ENCODE measurements at places on chromosomes 4 and X. TPM values are rescaled to one million over a fixed set of nuclear protein-coding genes. Genes with fewer than 3 reads are reported as not detected.

- DNase-seq: no peak
Observed at GRCh38 chr4:54779476-54780148, 121.9 kb downstream of the KIT start.

- no peak for DNase-seq
Observed at GRCh38 chr4:128686032-128686465, 123.5 kb upstream of the JADE1 start.

GRCh38 chrX:64152857-64153256, 52.7 kb downstream of the AMER1 start:
- no peak for DNase-seq

DNA sequence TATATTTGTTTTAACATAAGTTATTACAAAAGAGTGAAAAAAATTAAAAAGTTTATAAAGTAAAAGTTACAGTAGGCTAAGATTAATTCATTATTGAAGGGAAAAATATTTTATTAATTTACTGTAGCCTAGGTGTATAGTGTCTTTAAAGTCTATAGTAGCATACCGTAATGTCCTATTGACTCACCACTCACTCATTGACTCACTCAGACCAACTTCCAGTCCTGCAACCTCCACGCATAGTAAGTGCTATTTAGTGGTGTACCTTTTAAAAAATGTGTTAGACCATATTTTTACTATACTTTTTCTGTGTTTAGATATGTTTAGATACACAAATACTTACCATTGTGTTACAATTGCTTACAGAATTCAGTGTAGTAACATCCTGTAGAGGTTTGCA, 841.1 kb downstream of the CENPC start:
- no peak for DNase-seq

DNA sequence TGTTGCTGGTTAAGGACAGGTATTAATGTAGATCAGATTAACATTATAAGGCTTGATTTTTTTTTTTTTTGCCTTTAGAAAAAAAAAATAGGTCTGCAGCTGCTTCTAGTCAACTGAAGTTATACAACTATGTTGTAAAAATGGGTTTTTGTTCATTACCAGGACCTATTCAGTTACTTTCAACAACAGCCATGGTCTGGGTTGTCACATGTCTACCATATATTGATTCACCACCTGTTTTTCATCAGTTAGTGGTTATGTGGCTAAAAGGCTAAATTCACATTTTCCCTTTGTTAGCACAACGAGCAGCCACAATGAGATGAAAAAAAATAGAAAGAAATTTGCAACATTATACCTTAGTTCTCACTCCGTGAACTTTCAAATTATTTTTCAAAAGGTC, 45.5 kb downstream of the GLRB start:
- no peak for DNase-seq

- DNase-seq: no peak
Observed at GRCh38 chr4:126470862-126471261, 1156.1 kb downstream of the FAT4 start.

The BANK1 gene
- total RNA-seq: 0.54 TPM

The PPAT gene
- total RNA-seq: 13.6 TPM

- DNase-seq: no peak
Observed at GRCh38 chr4:83552083-83552482, 16.2 kb downstream of the GPAT3 start.

DNA sequence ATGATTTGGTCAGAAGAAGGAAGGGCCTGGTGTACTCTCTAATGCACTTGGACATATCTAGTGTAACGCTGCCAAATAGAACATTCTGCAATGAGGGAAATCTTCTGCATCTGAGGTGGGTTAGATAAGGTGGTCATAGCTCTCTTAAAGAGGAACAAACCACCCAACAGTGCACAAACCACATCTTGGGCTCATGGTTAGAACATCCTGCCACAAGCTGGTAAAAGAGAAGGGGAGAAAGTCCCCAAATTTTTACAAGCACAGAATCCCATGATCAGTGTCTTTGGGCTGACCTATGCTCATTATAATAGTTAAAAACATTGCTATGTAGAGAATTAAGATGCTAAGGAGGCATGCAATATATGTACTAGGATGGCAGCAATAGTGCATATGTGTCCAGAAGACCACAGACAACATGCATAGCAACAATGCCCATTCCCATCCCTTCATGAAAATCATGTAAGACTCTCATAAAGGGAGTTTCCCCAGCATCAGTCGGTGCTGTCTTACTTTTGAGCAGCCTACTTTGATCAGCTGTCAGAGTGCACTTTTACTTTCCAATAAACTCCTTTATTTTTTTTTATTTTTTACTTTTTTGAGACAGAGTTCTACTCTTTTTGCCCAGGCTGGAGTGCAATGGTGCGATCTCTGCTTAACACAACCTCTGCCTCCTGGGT, 99.7 kb upstream of the SLC7A11 start:
- DNase-seq: no peak

DNA sequence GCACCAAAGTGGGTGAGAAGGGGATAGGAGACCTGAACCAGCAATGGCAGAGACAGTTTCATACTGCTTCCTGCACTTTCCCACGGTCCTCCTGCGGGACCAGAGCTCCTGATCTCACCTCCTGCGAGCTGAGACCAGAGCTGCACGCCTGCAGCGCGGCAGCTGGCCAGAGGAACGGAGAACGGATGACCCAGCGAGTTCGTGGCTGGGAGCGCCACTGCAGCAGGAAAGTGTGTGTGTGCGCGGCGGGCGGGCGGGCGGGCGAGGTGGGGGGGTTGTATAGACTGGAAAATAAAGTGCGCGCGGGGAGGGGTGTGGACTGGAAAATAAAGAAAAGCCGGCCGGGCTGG, 16.5 kb downstream of the MCF2 start:
- no peak for DNase-seq

The F11 gene
- total RNA-seq: not detected

- no peak for DNase-seq
Observed at GRCh38 chr4:54941994-54942552, 183.3 kb downstream of the KDR start.

The ABLIM2 gene
- total RNA-seq: 14.2 TPM

The LRP2BP gene
- 13.4 TPM for total RNA-seq

- DNase-seq: no peak
Observed at GRCh38 chr4:151165205-151166000, 66.0 kb downstream of the RPS3A start.

GRCh38 chr4:107292979-107293378, 256.9 kb upstream of the DKK2 start:
- DNase-seq: no peak

The SPANXN3 gene
- not detected for total RNA-seq

GRCh38 chr4:140054861-140055260, 99.1 kb downstream of the MAML3 start:
- peak; percentile 40 for DNase-seq

GRCh38 chrX:133804072-133804471, 181.3 kb downstream of the GPC3 start:
- DNase-seq: no peak

The GATA1 gene
- total RNA-seq: not detected

DNA sequence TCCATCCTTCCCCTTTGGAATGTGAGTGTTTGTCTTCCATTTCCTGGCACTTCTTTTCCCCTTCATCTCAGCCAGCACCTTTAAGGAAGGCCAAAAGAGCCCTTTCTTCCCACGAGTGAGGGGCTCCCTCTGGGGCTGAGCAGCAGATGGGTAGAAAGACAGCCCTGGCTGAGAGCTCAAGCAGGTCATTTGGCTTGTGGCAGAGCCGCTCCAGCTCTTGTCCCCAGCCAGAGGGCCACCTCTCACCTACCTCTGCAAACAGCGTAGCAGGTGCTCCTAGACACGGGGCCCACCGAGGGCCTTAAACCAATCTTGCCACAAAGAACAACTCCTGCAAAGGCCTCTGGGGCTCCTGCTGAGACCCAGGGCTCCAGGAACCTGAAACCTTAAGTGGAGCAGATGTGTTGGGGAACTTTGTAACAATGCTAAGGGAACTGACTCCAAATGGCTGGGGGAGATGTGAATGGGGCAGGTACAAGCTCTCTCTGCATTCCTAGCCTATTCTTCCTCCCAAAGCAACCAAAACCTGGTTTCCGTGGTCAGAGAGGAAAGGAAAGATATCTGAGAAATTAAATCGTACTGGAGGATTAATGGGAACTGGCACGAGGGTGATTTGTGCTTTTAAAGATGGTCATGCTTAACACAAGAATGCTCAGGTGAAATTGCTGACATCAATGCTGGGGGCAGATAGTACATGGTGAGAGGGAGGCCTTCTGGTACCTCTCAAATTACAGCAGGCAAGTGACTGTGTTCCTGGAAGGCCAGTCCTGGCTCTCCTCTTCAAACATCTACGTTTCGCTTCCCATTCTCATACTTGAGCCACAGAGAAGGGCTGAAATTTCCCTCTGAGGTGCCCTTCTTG, 27.0 kb downstream of the TFDP3 start:
- DNase-seq: no peak

DNA sequence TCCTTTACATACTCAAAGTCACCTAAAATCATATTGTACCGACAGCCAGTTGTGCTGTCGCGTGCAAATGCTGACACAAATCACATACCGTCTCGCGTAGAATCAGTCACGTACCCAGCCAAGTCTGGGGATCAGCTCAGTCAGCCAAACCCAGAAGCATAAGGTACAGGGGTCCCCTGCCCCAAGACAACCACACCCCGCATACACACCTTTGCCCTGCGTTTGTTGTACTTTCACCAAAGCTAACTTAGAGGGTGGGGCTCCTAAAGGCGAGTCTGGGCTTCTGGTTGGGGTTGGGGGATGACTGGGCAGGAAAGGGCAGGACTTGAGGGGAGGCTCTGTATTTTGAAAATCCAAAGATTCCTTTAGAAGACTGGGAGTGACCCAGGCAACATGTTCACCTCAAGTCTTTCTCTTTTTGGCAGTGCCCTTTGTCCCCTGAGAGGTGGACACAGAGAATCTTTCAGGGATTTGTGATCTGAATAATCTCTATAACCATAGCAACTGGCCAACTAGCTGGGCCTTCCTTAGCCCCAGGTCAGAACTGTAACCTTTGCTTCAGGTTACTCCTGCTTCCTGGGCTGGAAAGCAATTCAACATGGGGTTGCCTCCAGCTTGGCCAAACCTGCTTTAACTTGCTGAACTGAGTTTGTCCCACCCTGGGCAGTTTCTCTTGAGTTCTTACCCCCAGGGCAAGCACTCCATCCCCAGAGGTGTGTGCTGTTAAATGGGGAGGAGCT, 992 bp downstream of the GDPD2 start:
- no peak for DNase-seq

The SPRY1 gene
- total RNA-seq: 29.6 TPM

DNA sequence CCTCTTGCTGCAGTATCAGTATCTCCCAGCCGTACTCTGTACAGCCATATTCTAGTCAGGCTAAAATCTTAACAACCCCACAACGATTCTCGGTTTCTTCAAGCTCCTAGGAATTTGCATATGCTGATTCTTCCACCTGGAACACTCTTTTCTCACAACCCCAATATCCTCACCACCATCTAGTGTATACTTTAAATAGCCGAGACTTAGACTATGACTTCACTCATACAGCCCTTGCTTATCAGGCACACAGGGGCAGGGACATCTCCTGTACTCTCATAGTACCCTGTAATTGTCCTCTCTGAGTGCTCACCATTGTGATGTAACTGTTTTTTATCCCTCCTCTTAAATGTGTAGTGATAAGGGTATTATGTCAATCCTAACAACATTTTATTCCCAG, 2126.4 kb upstream of the TENM3 start:
- DNase-seq: no peak

The IL13RA2 gene
- total RNA-seq: 1.5 TPM

The WDR17 gene
- 60.2 TPM for total RNA-seq

- DNase-seq: no peak
Observed at GRCh38 chr4:176387571-176387970, 67.8 kb downstream of the SPCS3 start.

The GLRA2 gene
- total RNA-seq: 44.4 TPM

GRCh38 chr4:41425650-41426049, 112.3 kb upstream of the LIMCH1 start:
- no peak for DNase-seq

- no peak for DNase-seq
Observed at GRCh38 chr4:104351706-104352105, 143.0 kb downstream of the CXXC4 start.

DNA sequence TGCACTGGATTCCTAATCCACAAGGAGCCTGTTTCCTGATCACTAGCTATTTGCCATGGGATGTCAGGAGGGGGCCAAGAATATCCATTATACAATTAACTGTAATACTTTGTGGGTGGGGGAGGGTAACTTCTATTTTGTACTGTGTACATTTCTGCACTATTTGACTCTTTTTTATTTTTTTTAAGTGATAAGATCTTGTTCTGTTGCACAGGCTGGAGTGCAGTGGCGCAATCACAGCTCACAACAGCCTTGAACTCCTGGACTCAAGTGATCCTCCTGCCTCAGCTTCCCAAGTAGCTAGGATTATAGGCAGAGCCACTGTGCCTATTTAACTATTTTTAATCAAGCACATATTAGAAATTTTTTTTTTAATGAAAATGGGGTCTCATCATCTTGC, 134.1 kb downstream of the ELOVL6 start:
- no peak for DNase-seq

The FGF2 gene
- 12.1 TPM for total RNA-seq

The ARX gene
- total RNA-seq: not detected

- peak; percentile 27 for DNase-seq
Observed at GRCh38 chr4:103076747-103077347, at the start of gene SLC9B2. Gene SLC9B2, minus strand, starts transcription at chr4:103076761. Its CDS starts 9,211 bp downstream, at chr4:103067550.

DNA sequence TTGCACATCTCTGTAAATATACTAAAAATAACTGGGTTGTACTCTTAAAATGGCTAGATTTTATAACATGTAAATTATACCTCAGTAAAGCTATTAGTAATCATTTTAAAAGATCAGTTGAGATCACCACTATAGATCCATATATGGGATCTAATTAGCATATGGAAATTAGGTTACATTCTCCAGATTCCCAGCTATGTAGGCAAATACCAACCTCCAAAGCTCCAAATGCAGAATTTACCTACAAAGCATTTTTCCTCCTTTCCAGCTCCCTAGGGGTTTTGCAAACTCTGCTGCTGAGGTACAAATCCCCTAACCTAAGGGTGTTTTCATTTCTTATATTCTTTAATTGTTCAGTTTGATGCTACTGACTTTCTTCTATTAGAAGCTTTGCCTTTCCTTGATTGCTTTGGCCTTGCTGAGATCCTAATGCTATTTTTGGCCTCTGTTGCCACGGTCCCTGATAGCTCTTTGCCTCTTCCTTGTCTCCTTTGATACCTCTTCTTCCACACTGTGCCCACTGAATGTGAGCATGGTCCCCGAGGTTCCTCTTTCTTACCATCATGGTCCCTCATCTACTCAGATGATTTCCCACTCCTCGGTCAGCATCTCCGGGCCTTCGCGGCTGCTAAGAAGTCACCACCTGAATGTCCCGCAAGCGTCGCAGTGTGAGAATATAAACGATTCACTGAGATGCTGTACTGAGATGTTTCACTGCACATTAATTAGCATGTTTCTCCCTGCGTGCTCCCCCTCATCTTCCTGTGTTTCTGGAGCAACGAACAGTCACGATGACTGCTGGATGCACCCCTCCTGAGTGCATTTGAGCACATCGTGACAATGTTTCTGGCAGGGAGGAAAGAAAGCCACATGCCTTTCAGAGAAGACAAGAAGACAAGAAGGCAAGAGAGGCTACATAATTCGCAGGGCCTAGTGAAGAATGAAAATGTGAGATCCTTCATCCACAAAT, 23.8 kb downstream of the ENPP6 start:
- no peak for DNase-seq

The VEGFD gene
- 0.27 TPM for total RNA-seq

GRCh38 chrX:42691196-42691595, 86.8 kb downstream of the PPP1R2C start:
- DNase-seq: no peak

The DTHD1 gene
- 2.1 TPM for total RNA-seq

The ADAM29 gene
- total RNA-seq: 0.91 TPM

The PAGE2B gene
- not detected for total RNA-seq
